ENCODE measurements at places on chromosomes 12 and 14.

DNA sequence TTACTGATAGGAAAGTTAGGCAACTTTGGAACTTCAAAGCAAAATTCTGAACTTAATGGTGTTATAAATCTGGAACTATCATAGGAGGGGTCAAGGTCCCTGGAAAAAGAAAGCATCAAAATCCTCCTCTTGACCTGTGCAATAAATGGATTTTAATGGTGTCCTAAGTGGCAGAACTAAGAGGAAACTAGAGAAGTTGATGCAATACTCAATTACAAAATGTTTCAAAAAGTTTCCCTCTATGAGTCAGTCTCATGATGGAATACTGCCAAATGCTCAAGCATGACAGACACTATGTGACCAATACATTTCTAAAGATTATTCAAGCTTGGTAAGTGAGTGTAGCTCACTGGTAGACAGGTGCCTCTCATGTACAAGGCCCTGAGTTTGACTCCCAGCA is 47.7 kb upstream of the ERGIC2 start:
- no peak for DNase-seq

DNA sequence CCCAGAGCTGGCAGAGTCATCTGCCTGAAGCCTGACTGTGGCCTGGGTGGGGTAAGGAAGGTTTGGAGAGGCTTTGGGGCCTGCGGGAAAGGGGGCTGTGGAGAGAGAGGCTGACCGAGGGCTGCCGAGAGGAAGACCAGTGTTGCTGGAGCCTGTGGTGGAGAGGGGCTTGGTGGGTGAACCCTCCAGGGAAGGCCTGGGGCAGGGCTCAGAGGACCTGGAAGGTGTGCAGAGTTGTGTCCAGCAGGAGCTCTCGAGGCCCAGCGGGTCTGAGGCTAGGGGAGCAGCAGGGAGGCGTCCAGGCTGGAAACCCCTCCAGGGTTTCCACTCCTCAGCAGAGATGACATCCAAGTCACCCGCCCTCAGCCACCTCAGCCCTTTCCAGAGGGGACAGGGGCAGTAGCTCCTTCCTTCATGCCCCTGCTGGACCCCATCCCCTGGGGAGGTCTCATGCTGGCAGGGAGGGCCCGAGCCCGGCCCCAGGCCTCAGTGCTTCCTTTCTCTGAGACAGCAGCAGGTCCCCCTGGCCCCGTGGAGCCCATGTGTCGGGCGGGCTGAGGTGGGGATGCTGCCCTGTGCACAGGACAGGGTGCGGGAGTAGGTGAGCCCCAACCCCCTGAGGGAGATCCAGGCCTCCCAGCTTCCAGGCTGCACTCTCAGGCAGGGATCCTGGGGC is 8.4 kb downstream of the CEP170B start:
- DNase-seq = no peak

GRCh38 chr12:38771871-38772270 is 133.5 kb downstream of the CPNE8 start:
- no peak for DNase-seq

DNA sequence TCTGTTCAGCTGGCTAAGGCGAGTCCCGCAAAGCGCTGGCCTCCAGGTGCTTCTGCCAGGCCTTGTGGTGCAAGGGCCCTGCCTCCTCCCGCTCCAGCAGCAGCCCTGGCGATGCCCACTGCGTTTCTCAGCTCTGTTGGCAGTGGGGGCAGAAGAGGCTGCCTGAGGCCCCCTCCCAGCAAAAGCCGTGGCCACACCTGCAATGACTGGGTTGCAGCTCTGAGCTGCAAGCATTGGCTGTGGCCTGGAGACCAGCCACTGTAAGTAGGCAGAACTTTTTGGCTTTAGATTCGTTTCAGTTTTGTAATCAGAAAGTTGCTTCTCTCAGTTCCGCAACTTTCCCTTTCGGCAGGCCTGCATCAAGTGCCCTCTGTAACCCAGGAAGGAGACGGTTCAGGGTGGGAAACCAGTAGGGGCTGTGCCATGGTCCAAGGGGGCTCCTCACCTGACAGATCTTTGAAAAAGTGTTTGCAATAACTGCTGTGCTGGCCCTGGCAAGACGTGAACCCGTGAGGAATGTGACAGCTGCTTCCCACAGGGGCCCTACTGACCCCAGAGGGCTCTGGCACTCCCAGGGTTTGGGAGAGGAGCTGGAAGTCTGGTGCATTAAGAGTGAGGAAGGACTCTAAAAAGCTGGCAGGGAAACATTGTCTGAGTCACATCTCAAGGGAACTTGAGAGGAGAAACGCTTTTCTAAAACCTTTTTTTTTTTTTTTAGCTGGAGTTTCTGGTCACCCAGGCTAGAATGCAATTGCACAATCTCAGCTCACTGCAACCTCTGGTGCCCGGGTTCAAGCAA is 54.5 kb upstream of the MAX start:
- no peak for DNase-seq

DNA sequence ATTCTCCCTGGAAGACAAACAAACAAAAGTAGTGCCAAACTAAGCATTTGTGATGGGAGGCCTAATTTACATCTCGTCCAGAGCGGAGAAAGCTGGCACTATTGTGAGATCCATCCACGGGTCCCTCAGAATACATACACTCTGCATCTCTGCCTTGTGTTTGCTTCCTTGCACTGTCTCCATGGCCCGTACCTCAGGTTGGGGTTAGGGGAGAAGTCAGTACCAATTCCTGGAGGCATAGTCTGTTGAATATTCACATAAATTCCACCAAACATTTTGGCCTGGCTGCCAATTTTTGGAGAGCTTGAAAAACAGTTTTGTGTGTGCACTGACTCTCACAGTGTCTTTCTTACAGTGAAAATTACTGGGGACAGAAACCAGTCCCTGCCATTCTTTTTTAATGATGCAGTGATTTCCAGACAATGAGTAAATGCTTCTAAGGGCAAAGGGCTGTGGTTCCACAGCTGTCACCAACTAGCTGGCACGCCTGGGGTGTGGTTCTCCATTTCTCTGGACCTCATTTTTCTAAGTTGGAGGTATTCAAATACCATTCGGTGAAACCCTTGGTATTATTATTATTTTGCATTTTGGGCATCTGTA is 119.7 kb upstream of the HIF1A start:
- no peak for DNase-seq

- DNase-seq = no peak
Observed at GRCh38 chr14:64407329-64407728, 19.2 kb downstream of the MTHFD1 start.

- no peak for DNase-seq
Observed at GRCh38 chr14:97442363-97442762, 645.2 kb downstream of the VRK1 start.

DNA sequence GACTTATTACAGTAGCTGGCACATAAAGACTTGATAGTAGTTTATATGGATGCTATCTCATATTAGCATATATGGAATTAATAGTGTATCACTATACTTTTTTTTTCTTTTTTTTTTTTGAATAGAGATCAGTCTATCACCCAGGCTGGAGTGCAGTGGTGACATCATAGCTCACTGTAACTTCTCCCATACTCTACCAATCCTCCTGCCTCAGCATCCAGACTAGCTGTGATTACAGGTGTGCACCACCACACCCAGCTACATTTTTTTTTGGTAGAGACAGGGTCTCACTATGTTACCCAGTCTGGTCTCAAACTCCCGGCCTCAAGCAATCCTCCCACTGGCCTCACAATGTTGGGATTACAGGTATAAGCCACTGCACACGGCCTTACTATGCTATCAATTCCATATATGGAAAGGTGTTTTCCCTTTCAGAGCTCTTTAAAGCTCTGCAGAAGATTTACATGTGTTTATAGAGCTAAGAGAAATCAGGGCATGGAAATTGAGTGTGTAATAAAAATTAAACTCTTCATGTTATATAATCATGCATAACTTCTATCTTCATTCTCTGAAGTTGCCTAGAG is 1.8 kb upstream of the TBK1 start:
- no peak for DNase-seq

GRCh38 chr12:64695550-64695949 is 63.7 kb downstream of the GNS start:
- DNase-seq = no peak

DNA sequence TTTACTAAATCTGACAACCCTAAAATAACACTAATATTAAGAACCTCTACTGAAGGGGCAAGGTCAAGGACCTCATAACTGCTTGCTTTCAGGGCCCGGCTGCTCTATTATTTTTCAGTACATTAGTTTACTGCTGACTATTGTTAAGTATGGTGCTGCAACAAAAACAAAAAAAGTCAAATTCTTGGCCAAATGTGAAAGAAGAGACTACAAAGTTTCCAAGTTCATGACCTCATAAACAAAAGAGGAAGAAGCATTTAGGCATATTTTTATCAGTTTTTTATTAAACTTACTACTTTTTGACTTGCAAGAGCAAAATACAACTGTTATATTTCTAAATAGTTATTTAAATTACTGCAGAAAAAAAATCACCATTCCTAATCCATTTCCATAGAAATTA is 109.8 kb upstream of the GPHB5 start:
- DNase-seq = no peak

DNA sequence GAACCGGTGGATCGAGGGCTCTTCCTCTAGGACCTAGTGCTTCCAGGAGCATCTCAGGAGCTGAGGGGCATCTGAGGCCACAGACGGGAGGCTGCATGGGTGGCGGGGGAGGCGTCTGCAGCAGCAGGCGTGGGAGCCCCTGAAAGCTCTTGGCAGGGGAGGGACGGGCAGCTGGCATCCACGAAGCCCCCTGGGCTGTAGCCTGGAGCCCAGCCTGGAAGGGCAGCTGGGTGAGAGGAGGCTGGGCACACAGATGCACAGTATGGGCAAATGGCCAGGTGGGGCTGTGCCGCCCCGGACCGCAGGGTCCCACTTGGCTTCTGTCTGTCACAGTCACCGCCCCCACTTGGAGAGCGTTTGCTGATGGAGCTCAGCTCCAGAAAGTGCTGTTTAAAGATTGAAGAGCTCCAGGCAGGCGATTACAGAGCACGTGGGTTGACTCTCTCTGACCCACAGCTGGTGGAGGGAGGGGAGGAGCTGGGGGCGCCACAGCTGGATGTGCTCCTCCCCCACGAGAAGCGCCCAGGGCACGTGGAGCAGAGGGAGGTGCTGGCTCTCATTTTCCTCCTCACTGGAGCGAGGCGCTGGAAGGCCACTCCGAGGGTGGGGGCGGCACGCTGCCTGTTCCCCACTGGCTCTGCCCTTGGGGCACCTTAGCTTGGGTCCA is 155.0 kb upstream of the C14orf180 start:
- no peak for DNase-seq

- no peak for DNase-seq
Observed at GRCh38 chr12:122026706-122027333, 5.1 kb downstream of the BCL7A start.

DNA sequence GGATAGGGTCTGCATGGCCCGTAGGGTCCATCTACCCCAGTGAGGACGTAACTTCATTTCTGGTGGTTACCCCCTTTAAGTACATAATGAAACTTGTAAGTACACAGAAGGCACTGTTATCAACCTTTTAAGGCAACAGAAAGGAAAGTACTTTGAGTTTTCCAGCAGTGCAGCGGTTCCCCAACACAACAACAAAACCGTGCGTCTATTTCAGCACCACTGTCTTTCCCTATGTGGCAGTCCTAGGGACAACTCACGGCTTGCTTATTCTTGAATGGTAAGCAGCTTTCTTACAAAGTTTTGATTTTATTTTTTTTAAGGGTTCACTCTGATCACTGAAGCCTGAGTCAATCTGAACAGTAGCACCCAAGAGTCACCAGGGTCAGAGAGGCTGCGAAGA is 46.3 kb downstream of the FOXN3 start:
- DNase-seq = no peak
